Endodermal cell (in vitro differentiated cells): ENCODE measurements at places on chromosomes 5 and 9.

DNA sequence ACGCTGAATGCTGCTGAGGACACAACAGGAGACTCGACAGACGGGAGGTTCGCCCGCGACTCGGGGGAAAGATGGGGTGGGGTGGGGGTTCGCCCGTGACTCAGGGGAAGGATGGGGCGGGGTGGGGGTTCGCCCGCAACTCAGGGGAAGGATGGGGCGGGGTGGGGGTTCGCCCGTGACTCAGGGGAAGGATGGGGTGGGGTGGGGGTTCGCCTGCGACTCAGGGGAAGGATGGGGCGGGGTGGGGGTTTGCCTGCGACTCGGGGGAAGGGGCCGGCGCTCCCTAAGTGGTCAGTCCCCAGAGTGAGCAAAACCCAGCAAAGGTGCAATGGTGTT, 2.2 kb downstream of the LCN6 start:
- no peak overlapping the region for H3K27ac ChIP-seq
- no peaks in the 10 kb centered on the region for H3K4me1 ChIP-seq
- no peak for DNase-seq
- no peaks in the 10 kb centered on the region for H3K27me3 ChIP-seq

DNA sequence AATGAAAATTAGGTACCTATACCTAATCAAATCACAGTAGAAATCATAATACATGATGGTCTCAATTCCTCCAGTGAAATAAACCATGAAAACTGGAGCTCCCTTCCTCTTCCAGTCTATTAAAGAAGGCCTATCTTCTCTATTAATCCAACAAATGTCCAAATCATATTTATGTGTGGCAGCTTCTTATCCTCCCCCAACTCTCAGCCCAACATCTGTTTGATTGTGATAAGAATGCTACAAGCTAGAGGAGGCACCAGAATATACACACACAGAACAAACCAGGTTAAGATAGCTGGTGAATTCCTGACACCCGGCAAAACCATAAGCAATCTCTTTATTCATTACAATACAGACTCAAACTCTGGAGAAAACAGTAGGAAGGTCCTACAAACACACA, 110.8 kb downstream of the FBXL17 start:
- no peak overlapping the region for H3K27ac ChIP-seq
- no peaks in the 10 kb centered on the region for H3K36me3 ChIP-seq
- DNase-seq, result no peak
- no peaks in the 10 kb centered on the region for H3K4me1 ChIP-seq

DNA sequence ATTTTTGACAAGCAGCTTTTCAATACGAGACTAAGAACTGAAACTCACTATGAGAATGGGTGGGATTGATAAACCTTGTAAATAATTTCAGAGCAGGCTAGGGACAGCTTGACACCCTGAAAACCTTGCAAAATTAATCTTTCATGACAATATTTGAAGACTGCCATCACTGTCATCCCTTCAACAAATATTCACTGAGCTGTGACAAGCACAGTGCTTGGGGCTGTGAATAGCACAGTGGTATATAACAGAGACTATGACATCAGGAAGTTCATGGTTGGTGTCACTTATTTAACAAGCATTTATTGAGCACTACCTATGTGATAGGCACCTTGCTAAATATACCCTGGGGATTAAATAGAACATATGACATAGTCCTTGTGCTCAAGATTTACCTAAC, 741.0 kb upstream of the RIOK2 start:
- no peak overlapping the region for H3K4me3 ChIP-seq
- no peaks in the 10 kb centered on the region for H3K27me3 ChIP-seq
- DNase-seq, result no peak
- no peaks in the 10 kb centered on the region for H3K36me3 ChIP-seq
- no peak overlapping the region for H3K27ac ChIP-seq

- no peak overlapping the region for H3K4me3 ChIP-seq
- DNase-seq, result no peak
- no peaks in the 10 kb centered on the region for H3K4me1 ChIP-seq
- H3K27ac ChIP-seq, result no peak overlapping the region
These were observed 22.6 kb downstream of the OTULIN start for GRCh38 chr5:14687023-14687665.

- no peak for DNase-seq
- H3K4me1 ChIP-seq, result peaks cover 7% of the 10 kb centered on the region
- peaks cover 25% of the 10 kb centered on the region for H3K36me3 ChIP-seq
These were observed 7.6 kb downstream of the FAM13B start for GRCh38 chr5:138025285-138025684.
